Left hindlimb (tissue), 1 donor: ENCODE measurements at places on chromosomes 1 and 21.

DNA sequence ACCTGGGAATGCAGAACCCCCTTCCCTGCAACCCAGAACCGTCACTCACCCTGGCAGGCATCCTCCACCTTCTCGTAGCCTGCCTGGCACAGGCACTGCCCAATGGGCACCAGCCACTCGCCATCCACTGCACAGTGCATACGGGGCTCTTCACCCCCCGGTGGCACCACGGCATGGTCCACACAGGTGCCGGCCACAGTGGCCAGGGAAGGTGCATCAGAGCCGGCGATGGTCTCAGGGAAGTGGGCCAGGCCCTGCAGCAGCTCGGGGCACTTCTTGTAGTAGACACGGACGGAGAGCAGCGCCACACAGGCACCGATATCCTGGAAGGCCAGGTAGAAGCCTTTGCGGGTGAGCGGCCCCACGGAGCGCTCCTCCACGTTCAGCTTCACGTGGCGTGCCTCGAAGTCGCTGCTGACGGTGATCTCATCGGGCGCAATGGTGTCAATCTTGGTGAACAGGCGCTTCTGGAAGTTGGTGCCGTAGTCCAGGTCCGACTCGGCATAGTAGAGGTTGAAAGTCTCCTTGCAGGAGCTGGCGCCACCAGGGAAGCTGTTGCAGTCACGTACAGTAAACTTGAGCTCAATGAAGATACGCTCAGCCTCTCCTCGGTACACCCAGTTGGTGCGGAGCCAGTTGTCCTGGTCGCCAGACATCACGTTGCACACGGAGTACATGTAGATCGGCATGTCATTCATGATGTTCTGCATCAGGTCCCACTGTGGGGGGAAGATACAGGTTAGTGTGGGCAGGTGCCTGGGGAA is 7.4 kb downstream of the EPHA2 start:
- no peak for DNase-seq

- DNase-seq, result no peak
Measured at GRCh38 chr1:242811092-242811840, 286.8 kb upstream of the PLD5 start.

- DNase-seq, result no peak
Measured at GRCh38 chr1:175045519-175045918, 22.1 kb upstream of the TNN start.

- peak; percentile 52 for DNase-seq
Measured at GRCh38 chr21:46130831-46131587, 24.4 kb downstream of the FTCD start.

GRCh38 chr1:60895252-60895651 is 187.1 kb upstream of the NFIA start:
- no peak for DNase-seq

- no peak for DNase-seq
Measured at GRCh38 chr1:153652805-153653500, 5.5 kb upstream of the SNAPIN start.
